ENCODE measurements at places on chromosomes 3 and 15.

DNA sequence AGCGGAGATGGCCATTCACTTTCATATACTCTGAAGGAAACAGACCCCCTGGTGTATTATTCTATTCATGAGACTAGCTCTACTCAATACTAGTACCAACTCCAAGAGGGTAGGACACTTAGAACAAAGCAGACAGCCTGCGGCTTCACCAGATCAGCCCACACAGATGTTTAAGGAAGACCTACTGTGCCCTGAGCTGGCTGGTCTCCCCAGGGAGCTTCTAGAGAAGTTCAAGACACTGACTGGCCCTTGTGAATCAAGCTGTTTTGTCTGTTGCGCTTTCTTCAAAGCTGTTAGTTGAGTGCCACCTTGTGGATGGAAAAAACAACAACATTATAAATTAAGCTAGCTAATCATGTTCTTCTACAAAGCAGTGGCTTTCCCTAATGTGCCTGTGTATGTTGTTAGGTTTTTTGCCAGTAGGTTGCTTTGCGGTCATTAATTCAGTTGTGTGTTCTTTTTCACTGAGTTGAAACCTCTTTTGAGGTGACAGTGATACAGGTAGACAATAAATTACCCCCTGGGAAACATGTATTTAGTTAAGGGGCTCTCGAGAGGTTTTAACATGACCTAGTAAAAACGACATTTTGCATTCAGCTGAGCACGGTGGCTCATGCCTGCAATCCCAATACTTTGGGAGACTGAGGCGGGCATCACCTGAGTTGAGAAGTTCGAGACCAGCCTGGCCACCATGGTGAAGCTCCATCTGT lies 64.2 kb upstream of the MYZAP start:
- peak; percentile 79 for DNase-seq

- no peak for DNase-seq
Measured at GRCh38 chr3:71815340-71816067, 30.6 kb upstream of the PROK2 start.

GRCh38 chr3:73762855-73763254 lies 138.1 kb upstream of the PDZRN3 start:
- DNase-seq, result no peak

DNA sequence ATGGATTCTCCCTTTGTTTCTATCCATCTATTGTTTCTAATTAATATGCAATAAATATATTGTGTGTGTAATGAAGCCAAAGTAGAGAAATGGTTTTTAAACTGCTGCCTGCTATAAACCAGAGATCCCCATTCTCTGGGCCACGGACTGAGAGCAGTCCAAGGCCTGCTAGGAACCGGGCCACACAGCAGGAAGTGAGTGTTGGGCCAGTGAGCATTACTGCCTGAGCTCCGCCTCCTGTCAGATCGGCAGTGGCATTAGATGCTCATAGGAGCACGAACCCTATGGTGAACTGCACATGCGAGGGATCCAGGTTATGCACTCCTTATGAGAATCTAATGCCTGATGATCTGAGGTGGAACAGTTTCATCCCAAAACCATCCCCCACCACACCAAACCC lies 85.2 kb upstream of the POMGNT2 start:
- DNase-seq, result no peak

All from stromal cell of bone marrow (primary cell).